ENCODE measurements at places on chromosomes 12 and 14.

DNA sequence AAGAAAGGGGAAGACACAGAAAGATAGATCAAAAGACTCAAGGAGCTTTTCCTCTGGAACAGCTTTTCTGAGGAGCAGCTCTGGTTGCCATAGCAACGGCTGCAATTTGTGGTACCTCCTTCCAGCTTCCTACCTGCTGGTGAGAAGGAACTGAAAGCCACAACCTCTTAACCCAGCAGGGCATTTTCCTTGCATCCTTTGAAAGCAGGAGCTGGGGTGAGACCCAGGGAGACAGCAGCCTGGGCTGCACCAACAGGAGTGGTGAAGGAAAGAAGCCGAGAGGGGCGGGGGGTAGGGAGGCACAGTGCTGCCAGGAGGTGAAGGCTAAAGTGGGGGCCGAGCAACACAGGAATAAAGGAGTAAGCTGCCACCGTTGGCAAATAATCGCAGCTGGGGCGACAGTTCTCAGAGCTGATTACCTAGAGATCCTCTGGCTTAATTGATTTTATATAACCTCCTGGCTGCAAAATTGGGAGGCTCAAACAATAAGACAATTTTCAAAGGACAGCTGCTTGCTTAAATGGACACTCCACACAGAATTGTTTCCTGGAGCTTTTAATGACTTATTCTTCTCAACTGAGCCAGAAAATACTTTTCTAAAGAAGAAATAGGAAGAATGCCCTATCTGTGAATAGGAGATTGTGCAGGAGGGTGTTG, 129.4 kb downstream of the RPAP3 start:
- DNase-seq = peak; percentile 92

GRCh38 chr12:91620992-91621391, 438.4 kb upstream of the DCN start:
- DNase-seq = peak; percentile 34

DNA sequence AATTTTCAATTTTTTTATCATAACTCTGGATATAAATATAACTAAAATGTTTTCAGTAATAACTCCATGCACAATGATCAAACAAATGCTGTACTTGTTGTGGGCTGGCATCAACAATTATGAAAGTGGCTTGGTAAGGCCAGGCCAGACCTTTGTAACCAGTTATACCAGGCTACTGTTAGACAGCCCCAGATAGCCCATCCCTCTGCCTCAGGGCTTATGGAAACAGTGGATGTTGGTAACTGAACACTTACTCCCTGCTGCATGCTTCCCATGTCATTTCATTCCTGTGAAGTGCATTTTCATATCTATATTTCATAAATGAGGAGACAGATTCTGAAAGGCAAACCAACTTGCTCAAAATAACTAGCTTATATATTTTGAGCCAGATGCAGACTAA, 195.0 kb downstream of the SYT1 start:
- DNase-seq = no peak

GRCh38 chr14:31269634-31270195, 62.1 kb upstream of the HECTD1 start:
- DNase-seq = no peak

DNA sequence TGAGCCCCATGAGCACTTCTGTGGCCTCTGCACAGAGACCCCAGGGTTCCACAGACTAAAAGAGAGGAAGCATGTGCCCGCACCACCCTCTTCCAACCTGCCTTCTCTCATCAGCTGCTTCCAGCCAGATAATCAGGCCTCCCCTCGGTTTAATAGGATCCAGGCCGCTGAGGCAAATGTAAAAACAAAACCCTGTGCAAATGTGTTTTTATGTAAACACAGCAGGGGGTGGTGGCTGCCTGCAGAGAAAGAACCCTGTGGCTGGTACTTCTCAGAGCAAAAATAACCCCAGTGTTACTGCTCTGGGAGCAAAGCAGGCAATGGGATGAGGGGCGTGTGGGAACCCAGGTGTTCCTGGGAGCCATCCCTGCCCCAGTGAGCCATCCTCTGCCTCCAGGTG, 46.2 kb downstream of the WSCD2 start:
- DNase-seq = peak; percentile 61

DNA sequence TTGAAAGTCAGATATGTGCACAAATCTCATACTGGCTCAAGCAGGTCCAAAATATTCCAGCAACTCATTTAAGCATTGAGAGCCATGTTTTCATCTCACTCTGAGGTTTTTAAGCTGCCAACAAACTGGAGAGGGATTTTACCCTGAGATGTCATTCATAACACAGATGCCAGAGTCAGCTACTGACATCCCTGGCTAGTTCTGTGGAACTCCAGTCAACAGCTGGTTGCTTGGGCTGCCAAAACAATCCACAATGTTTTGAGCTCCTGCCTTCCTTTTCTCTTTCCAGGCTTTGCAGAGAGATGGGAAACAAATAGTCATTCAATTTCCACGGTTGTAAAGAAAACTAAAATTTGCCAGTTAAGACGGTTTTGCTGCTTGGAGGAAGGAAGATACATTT, 621.2 kb upstream of the FBXO33 start:
- no peak for DNase-seq

- DNase-seq = no peak
These were observed 114.4 kb downstream of the SLC38A1 start for GRCh38 chr12:46154221-46154985.

DNA sequence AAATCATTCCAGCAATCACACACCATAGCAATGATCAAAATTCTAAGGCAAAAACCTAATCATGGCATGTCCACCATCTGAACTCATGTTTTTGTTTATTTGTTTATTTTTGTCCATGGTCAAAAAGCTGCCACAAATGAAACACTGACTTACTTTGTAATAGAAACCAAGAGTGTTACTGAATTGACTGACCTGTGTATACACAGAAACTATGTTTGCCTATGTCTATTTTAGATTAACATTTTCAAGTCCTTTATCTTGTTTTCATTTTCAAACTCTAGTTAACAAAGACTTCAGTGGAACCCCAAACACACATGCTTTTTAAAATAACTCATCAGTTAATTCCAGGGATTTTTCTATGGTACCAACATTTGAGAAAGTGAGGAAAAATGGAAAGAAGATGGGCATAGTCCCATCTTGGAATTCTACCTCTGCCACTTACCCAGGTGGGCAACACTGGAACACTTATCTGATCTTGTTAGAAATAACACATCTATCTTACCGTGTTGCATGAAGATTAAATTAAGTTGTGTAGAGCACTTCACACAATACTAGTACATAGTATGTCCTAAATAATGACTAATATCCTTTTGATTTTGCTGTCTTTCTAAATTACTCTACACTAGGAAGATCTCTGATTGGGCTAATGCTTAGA, 6.4 kb downstream of the LUM start:
- no peak for DNase-seq

GRCh38 chr14:32635061-32635719, 303.5 kb upstream of the NPAS3 start:
- no peak for DNase-seq

- DNase-seq = no peak
These were observed 477.5 kb downstream of the RAD51B start for GRCh38 chr14:68297039-68297438.

- no peak for DNase-seq
These were observed 65.2 kb downstream of the VWF start for GRCh38 chr12:6059221-6059620.

GRCh38 chr12:41573445-41573844, 385.3 kb downstream of the PDZRN4 start:
- DNase-seq = no peak

DNA sequence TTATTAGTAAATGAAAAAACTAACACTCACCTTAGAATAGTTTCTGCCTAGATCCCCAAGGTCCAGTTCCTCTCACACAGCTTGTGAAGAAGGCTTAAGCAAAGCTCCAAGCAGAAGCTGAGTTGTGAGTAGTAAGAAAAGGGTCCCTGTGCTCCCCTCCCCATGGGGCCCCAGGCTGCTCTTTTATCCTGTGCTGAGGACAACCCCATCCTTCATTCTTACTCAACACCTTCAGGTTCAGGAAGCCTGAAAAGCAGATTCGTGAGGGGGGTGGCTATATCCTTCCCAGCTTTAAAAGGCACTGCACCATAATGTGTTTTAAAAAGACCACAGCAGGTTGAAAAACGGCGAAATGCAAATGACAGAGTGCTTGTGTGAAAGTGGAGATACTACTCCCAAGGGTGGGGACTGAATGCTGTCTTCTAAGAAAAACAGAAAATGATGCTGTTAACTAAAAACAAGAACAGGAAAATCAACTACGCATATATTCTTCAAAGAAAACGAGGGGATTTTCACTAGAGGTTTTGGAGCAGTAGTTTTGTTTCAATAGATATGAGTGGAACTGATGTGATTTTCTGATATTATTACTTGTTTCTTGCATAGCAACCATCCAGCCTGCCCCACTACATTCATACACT, 182.7 kb downstream of the KTN1 start:
- DNase-seq = no peak

- no peak for DNase-seq
These were observed 104.6 kb downstream of the AACS start for GRCh38 chr12:125169870-125170269.

DNA sequence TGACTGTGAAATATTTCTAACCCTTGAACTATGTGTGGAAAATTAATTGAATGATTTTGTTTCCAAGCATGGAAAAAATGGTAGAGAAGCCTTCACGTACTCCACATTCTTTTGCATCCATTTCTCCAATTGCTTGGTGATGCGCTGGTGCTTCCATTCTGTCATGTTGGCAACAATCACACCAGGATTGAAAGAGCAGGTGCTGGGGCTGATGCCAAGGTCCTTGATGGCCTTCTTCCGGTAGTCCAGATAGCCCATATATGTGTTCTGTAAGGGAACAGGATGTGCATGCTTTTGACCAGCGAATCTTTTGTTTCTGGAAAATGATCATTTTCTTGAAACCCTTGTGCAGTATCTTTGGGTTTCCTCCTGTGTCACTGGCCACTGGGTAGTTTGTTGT, 28.6 kb downstream of the TDG start:
- no peak for DNase-seq

DNA sequence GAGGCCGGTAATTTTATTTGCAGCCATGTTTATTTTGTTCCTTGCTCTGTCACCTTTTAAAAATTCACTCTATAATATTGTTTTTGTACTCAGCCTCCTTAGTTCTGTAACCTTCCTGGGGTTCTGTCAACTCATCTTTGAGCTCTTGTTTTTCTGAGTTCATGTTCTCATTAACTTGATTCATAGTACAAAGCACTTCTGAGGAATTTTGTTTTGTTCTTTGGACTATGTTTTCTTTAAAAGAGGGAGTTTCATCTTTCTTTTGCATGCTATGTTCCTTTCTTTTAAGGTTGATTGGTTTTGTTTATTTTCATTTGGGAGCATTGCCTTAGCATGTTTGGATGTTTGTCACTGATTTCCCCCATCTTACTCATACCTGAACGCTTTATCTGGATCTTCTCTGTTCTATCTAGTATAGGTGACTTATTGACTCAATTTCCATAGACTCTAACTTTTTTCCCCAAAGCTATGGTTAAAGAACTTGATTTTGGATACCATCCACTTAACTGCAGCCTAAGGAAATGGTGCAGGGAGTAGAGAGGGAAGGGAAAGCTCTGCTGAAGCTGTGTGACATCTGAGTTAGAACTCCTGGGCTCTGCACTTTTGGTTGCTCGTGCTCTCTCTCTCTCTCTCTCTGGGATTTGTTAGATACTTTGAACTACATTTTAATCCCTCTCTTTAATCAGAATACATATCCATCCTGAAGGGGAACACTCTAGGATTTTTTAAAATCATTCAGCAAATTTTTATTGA, 268.5 kb downstream of the PAWR start:
- no peak for DNase-seq

GRCh38 chr14:39500253-39500652, 68.0 kb upstream of the FBXO33 start:
- no peak for DNase-seq

- no peak for DNase-seq
These were observed 354.0 kb downstream of the FLRT2 start for GRCh38 chr14:85883966-85884365.

DNA sequence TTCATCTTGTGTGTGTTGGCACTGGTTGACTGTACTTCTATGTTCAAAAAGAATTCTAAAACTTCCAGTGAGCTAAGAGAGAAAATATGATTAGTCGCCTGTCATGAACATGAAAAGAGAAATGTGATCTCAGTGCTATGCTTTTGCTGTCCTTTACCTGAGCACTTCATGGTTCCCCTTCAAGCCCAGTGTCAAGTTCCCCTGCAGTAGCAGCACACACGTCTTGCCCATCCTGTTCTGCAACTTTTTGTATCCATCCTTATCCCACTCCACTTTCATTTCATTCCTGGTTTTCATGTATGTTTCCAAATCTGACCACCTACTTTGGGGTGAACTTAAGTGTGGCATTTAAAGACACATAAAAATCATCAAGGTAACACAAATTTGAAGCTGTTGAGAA, 848.0 kb upstream of the USP15 start:
- no peak for DNase-seq

DNA sequence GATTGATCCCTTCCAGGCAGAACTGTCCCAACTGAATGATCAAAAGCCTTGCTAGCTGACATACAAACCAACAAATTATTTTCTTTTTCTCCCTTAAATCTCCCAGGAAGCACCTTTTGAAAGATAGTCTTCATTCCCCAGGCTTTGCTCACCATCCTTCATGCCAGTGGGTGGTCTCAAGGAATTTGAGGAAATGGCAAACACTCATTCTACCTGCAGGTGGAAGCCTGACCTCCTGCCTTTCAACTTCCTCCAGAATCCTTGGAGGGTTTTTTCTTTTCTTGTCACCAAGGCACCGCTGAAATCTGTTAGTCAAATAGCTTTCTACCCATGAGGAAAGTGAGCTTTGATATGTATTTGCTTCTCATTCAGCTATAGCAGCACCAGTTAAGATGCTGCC, 128.5 kb downstream of the WIF1 start:
- DNase-seq = peak; percentile 25

DNA sequence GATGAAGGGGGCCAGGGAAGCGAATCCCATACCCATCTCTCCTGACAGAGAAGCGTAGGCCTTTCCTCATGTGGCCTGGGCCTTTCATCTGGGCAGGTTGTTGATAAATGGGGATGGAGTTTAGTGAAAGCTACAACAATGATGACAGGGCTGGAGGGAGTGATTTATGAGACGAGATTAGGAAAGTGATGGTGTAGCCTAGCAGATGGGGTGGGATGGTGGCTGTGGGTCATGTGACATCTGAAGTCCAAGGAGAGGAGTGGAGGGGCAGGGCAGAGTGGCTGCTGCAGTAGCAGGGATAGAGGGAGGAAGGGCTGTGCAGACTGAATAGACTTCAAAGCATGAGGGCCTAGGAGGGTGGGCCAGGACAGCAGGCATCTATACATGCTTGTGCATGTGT, 85.5 kb downstream of the ADCK1 start:
- no peak for DNase-seq

DNA sequence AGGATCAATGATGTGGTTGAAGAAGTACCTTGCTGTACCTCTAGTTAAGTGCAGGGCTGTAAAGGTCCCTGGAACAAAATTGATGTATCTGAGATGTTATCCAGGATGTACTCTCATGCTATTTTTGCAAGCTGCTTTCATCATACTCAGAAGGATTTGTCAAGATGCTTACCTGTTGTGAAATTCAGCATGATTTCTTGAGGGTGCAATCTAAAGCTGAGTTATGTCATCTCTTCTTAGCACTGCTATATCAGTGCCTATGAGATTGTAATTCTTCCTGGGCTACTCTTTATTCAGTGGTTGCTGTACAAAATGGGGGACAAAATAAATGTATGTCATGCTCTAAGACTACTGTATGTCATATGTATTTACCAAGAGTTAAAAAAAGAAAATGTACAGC, 340.7 kb upstream of the LMO3 start:
- DNase-seq = no peak
